ENCODE measurements at places on chromosomes 7 and 10.
A peak's percentile ranks its signal among the peaks of the same experiment; 100 is the strongest.

GRCh38 chr7:90187507-90188050, 24.0 kb upstream of the STEAP2 start:
- no peak for DNase-seq

GRCh38 chr7:27210441-27211083, 10.7 kb upstream of the HOXA13 start:
- DNase-seq, result peak; percentile 43

GRCh38 chr10:123901621-123902020, 10.0 kb upstream of the CPXM2 start:
- DNase-seq, result no peak

- DNase-seq, result no peak
These were observed 65.7 kb downstream of the ABRAXAS2 start for GRCh38 chr10:124867304-124867703.

DNA sequence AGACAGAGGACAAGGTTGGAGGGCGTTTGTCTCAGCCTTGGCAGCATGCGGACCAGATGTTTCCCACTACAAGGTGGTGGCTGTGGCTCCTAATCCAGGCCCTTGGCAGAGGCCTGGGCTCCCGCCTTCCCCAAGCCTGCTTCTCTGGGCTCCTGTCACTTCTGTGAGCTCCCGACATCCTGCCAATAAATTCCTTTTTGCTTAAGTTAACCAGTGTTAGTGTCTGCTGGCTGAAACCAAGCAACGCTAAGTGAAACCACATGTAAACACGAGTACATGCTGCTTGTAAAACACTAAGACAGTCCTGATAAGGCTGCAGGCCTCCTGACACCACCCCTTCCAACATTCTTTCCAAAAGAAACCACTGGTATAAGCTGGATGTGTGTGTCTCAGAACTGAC, 263.6 kb upstream of the ZMIZ1 start:
- DNase-seq, result peak; percentile 96

DNA sequence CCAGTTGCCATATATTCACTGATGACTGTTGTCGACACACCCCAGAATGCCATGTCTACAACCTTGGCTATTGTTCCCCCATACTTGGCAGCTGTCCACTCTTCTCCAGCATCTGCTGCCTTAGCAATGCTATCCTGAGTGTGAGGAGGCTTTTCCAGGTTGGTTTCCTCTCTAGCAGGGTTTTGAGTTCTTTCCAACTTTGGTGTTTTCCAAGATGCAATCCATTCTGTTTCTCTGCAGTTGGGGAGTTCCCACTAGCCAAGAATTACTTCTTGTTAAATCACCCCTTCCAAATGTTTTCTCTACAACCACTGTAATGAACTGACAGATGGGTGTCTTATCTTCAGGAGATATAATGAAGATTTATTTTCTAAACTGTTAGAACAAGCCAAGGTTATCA, 617.4 kb downstream of the CCSER2 start:
- no peak for DNase-seq

GRCh38 chr7:129780257-129780973, 168.9 kb downstream of the NRF1 start:
- no peak for DNase-seq

DNA sequence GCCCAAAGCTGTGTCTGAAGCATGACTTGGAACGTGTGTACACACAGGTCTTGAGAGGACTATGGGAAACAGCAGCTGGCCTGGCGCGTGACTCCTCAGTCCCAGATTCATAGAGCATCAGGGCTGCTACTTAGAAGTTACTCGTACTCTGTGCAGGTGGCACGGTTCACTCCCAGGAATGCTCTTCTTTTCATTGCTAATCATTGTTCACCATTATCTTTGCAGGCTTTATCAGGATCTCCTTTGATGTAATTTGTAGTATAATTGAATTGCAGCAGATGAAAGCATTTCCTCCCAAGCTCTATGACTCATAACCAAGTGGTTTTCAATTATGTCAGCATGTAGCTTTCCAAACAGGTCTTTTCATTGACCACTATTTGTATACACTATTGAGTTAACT, 938.9 kb downstream of the NRG3 start:
- DNase-seq, result peak; percentile 3

- DNase-seq, result no peak
These were observed 14.8 kb downstream of the LCOR start for GRCh38 chr10:96846926-96847325.

- peak; percentile 66 for DNase-seq
These were observed 23.1 kb upstream of the ST7 start for GRCh38 chr7:116929914-116930913.

DNA sequence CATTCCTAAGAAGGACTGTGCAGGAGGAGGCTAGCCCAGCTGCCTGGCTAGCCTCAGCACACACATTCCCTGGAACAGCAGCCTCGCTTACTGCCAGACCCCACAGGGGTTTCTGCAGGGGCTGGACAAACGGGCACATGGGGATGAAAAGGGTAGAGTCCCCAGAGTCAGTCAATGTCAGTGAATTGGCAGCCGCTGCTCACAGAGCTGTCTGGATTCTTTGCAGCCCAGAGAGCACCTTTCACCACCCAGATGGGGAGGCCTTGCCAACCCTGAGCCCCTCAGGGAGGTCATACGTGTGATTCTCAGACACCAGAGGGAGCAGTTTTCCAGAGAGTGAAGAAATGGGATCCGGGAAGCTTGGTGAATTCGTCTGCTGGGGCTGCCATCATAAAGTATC, 143.3 kb downstream of the KCNMA1 start:
- peak; percentile 27 for DNase-seq

GRCh38 chr10:116014326-116014725, 258.7 kb downstream of the GFRA1 start:
- DNase-seq, result peak; percentile 4

DNA sequence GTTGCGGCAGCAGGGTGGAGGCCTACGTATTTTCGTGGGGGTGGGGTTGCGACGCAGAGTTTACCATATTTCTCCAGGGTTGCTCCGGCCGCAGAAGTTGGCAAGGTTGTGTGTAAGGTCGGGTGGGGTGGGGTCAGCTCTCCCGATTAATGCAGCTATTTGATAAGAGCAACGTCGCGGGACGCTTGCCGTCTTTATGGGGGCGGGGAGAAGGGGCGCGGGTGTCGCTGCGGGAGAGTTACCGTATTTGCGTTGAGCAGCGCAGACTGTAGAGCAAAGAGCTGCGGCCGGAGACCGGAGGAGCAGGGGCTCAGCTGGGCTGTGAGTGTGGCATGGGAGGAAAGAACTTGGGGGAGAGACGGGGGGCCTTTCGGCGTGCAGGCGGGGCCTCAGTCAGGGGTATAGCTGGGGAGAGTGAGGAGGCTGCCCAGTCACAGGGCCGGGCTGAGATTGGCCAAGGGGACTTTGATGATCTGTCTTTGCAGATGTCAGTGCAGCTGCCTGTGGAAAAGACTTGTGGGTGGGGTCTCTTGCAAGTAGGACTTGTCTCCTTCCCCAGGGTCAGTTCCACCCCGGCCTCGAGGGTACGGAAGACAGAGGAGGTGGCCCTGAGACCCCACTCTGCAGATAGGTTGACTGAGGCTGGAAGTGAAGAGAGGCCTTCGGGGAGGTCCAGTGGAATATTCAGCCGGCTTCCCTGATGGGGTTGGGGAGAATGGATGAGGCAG, 26.6 kb downstream of the ZNF775 start:
- peak; percentile 43 for DNase-seq

- DNase-seq, result no peak
These were observed 130.6 kb downstream of the SH3PXD2A start for GRCh38 chr10:103724771-103725170.

DNA sequence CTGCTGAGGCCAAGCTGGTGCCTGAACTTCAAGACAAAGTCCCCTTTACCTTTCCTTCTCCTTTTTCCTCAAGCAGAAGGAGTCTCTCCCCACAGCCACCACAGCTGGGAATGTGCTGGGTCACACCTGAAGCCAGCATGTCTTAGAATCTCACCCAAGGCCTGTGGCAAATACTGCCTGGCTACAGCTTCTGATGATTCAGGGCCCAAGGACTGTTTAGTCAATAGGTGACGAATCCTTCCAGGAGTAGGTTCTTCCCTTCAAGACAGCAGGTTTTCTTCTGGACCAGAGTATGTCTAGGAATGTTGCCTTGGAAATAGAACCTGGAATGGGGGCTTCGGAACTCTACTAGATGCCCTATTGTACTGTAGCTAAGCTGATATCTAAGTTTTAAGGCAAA, 374.6 kb downstream of the KIF20B start:
- no peak for DNase-seq

- no peak for DNase-seq
These were observed 214.7 kb downstream of the CELF2 start for GRCh38 chr10:11232222-11232961.

DNA sequence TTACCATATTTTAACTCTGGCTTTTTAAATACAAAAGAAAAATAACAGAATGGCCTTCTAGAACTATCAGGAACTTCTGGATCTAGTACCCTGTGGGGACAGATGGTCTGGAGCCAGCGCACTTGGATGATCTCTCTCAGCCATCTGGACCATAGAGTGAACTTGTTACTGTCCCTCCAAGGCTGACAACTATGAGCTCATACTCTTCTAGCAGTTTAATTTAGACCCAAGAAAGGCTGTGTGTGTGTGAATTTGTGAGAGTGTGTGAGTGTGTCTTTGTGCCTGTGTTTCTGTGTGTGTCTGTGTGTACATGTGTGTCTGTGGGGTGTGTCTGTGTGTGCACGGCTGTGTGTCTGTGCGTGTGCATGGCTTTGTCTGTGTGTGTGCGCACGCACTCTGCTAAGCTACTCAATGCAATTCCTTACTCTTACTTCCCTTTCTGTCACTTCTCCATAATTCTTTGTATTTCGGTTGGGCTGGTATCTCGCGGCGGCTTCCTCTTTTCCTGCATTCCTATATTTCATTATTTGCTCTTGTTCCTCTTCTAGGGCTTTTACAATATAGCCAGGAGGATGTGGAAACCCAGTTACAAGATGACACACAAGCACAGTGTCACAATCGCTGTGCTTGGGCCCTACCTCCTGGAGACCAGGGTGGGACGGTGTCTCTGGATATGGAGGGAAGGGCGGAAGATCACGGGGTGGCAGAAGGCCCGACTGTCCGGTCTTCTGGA, 51.9 kb downstream of the IKZF1 start:
- no peak for DNase-seq

GRCh38 chr7:100093054-100093453, 4.3 kb downstream of the COPS6 start:
- DNase-seq, result no peak

- no peak for DNase-seq
These were observed 19.1 kb downstream of the AUTS2 start for GRCh38 chr7:69617364-69617763.

DNA sequence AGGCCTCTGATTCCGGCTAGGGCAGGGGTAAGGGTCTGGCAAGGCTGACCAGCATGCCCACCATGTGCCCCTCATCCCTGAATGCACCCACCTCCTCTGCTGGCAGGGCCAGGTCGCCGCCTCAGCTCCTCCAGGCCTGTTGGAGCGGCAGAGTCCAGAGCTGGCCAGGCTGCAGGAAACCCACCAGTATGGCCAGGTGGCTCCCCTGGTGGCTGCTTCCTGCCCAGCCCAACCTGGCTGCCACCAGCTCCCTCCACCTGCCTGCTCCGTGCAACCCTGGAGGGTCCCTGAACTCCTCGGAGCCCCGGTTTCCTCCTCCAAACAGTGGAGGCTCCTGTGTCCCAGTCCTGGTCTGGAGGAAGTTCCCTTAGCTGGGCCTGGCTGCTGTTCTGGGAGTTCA, 39.6 kb downstream of the MICALL2 start:
- DNase-seq, result no peak

DNA sequence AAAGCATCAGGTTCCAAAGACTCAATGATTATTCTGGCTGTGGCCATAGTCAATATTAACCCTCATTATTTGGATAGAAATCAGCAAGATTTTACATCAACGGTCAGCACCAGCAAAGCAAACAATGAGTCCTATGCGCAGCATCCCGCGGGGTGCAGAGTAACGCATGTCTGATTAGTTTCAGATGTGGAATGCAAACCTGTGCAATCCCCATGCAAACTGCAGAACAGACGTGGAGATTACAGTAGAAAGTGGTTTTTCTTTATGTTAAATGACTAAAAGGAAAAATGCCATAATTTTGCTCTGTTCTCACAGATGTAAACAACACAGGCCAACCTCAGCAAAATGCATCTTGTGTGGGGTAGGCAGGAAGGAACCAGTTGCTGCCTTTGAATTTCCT, 258.1 kb upstream of the GRB10 start:
- peak; percentile 46 for DNase-seq

- no peak for DNase-seq
These were observed 10.1 kb downstream of the CCDC136 start for GRCh38 chr7:128801667-128802418.

GRCh38 chr7:30466266-30466665, 12.3 kb downstream of the NOD1 start:
- DNase-seq, result peak; percentile 9

DNA sequence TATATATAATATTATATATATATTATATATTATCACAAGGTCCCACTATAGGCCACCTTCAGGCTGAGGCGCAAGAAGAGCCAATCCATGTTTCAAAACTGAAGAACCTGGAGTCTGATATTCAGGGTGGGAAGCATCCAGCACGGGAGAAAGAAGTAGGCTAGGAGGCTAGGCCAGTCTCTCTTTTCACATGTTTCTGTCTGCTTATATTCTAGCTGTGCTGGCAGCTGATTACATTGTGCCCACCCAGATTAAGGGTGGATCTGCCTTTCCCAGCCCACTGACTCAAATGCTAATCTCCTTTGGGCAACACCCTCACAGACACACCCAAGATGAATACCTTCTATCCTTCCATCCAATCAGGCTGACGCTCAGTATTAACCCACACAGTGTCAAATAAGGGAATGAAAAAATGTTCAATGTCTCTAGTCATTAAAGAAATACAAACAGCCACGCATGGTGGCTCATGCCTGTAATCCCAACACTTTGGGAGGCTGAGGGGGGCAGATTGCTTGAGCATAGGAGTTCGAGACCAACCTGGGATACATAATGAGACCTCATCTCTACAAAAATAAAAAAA, 135.4 kb upstream of the PCBD1 start:
- DNase-seq, result no peak

DNA sequence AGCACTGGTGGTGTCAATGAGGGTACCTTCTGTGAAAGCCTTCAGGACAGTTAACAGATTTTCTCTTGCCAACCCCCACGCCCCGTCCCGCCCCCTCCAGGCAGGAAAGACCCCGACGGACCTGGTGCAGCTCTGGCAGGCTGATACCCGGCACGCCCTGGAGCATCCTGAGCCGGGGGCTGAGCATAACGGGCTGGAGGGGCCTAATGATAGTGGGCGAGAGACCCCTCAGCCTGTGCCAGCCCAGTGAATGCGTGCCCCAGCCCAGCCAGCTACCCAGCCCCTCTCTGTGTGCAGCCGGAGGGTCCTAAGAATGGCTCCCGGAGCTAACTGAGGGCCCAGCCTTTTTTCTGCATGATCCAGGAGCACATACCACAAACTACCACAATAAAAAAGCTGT, 713 bp upstream of the HOGA1 start:
- DNase-seq, result no peak

- no peak for DNase-seq
These were observed 431.6 kb upstream of the NPVF start for GRCh38 chr7:25659841-25660240.

DNA sequence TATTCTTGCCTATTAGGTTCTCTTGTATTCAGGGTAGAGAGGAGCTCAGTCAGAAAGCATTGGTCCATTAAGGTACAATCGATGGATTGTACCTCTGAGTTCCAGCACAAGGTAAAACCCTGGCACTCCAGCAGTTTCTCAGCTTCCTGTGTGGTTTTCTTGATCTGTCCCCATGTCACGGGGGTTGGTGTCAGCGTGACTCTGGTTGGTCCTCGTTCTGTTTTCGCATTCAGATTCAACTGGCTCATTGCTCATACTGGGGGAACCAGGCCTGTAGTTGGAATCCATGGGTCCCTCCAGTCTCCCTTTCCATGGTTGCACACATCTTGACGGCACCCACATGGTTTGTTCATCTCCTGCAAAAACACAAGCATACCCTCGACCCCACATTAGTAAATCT, 32.7 kb upstream of the RASGEF1A start:
- no peak for DNase-seq
